ENCODE measurements at places on chromosomes 16 and 17.

- DNase-seq = no peak
Measured at GRCh38 chr16:85943711-85944110, 44.7 kb downstream of the IRF8 start.

DNA sequence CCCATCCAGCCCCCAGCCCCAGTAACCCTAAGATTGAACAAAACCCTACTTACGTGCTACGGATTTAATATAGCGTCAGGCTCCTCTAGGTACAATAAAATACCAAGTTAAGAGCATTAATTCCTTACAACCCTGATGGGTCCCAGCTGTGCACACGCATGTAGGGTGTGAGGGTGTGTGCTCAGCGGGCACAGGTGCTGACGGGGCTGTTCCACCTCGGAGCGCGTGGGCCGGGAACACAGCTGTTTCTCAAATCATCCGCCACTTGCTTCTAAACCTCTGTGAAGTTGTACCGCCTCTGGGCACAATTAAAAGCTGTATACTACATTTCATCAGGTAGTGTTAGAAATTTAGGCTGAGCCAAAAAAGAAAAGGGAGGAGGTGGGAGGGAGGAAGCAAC is 478.6 kb downstream of the MAF start:
- DNase-seq = no peak

DNA sequence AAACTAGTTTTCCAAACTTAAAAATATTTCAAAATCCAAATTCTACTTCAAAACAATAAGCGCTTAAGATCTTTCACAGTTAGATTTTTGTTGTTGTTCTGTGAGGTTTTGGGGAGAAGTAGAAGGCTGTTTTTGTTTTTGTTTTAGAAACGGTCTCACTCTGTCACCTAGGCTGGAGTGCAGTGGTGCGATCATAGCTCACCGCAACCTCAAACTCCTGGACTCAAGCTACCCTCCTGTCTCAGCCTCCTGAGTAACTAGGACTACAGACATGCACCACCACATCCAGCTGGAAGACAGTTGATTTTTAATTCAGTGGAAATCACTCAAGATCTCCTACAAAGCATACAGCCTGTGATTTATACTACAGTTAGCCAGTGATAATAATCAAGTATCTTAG is 2.7 kb downstream of the SHCBP1 start:
- no peak for DNase-seq

DNA sequence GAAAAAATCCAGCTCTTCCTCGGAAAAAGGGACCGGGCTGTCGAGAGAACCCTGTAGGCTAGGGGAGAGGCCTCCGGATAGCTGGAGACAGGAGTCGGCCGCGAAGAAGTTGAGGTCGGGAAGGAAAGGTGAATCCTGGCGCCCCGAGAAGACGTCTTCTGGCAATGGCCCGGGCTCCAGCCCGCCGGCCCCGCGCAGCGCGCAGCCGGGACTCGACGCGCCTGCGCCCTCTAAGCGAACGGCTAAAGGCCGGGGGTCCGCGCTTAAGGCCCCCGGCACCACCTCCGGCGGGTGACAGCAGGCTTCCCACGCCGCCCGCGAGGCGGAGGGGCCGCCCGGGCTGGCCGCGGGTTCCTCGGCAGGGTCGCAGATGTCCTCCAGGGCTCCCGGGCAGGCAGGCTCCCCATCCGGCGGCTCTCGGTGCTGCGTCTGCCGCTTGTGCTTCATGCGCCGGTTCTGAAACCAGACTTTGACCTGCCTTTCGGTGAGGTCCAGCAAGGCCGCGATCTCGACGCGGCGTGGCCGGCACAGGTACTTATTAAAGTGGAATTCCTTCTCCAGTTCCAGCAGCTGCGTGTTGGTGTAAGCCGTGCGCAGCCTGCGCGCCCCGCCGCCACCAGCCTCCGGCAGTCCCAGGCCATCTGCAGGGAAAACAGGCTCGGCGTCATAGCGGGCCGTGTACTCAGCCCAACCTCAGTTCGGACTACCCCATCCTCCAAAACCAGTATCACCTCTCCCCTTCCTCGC is 1.6 kb downstream of the HOXB2 start:
- no peak for DNase-seq

- DNase-seq = no peak
Measured at GRCh38 chr17:297758-298157, 54.8 kb downstream of the RPH3AL start.

- no peak for DNase-seq
Measured at GRCh38 chr17:64728041-64728695, 66.1 kb upstream of the SMURF2 start.

DNA sequence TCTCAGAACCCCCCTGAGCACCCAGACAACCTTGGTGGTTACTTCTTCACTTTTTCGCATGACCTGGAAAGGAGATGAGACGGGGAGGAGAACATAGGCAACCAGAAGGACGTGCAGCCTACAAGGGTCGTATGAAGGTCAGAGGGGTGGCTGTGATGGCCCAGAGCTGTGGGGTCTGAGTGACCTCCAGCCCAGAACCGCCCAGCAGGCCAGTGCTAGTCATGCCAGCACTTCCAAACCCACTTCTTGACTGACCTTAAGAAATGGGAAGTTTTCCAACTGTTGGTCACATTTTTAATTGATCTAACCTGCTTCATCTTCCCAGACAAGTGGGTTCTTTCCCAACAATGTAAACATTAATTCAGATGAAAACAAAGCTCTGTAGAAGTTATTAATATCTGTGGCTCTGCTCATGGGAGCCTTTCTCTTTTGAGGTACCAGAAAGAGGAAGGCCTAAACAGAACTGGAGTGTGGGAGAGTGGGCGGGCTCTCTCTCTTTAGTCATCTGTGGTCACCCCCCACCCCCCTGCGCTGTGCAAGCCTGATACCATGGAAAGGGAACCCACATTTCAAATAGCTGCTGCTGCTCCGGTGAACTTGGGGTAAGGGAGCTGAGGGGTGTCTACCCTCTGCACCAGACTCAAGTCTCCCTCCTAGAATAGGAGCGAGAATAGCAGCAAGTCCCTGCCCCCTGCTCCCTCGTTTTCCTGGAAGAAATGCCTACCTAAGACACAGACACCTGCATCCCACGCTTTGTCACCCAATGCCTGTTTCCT is 101.6 kb downstream of the RAB11FIP4 start:
- no peak for DNase-seq

DNA sequence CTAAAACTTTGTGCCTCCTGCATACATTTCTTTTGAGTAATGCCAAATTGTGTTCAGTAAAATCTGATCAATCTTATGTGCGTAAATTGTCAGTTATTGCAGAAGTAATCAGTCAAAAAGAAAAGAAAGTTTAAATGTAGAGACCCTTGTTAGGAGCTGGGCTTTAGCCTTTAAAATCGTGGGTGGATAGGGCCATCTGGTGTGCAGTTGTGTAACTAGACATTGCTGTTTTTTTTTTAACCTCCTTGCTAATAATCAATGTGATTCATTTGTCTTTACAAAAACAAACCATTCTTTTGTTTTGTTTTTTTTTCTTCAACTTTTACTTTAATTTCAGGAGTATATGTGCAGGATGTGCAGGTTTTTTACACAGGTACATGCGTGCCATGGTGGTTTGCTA is 5.3 kb upstream of the WWOX start:
- no peak for DNase-seq

DNA sequence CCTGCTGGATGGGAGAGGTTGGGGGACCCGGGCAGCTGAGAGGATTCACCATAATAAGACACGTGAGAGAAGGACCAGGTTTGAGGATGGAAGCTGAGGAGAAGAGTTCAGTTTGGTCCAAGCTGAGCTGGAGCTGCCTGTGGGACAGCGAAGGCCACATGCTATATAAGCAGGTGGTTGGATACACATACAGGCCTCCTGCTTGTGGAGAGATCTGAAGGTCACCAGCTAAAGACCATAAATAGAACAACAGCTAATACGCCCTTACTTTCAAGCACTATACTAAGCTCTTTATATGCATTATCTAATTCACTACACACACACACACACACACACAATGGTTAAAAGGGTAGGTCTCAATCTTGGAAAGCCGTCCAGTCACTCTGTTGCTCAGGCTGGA is 32.1 kb downstream of the DUSP14 start:
- DNase-seq = no peak

- no peak for DNase-seq
Measured at GRCh38 chr16:7805686-7806396, 473.2 kb downstream of the RBFOX1 start.

GRCh38 chr17:28544402-28545140 is 7.9 kb downstream of the UNC119 start:
- no peak for DNase-seq

- DNase-seq = peak; percentile 32
Measured at GRCh38 chr17:46770818-46771560, 47.5 kb downstream of the WNT3 start.

DNA sequence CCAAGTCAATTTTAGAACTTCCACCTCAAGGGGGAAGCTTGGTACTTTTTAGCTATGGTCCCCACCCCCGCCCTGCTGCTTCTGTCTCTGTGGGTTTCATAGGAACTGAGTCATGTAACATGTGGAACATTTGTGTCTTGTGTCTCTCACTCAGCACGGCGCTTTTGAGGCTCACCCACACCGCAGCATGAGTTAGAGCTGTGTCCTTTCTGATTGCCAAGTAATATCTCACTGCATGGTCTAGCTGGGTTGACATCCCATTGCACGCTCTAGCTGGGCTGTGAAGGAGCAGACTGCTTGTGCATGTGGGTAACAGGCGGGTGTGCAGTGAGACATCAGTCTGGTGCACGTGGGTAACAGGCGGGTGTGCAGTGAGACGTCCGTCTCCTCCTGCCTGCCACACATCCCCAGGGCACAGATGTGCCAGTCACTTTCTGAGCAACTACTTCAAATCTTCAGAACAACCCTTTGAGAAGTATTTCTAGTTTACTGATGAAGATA is 26.4 kb upstream of the SLC7A5 start:
- DNase-seq = no peak

DNA sequence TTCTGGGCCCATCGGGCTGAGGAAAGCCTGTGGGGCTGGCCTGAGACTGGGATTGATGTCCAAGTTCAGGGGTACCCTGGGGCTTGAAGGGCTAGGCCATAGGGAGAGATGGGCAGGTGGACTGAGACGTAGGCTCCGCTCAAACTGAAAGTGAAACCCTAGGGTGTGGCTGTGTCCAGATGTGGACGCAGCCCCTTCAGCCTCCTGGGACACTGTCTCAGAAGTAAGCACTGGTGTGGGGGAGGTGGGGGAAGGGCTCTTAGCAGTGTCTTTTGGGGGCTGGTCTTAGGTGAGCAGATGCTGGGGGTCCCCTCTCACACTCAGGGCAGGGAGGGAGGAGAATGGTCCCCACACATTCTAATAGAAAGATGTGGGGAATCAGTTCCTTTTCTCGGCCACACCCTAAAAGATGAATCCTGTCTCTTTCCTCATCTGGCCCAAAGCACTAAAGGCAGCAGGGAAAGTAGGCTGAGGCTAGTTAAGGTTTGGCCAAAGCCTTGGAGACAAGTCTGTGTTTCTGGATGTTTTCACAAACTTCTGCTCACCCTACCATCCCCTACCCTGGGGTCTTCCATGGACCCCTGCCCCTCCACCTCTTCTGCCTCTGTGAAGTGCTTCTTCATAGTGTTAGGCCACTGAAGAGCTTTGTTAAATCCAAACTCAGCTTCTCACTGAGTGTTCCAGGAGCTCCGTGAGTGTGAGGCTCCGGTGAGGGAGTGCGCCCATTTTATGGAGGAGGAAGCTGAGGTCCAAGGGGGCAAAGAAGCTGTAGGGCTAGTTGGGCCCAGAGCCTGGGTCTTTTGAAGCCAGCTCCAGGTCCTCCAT is 5.6 kb downstream of the FMNL1 start:
- DNase-seq = no peak

DNA sequence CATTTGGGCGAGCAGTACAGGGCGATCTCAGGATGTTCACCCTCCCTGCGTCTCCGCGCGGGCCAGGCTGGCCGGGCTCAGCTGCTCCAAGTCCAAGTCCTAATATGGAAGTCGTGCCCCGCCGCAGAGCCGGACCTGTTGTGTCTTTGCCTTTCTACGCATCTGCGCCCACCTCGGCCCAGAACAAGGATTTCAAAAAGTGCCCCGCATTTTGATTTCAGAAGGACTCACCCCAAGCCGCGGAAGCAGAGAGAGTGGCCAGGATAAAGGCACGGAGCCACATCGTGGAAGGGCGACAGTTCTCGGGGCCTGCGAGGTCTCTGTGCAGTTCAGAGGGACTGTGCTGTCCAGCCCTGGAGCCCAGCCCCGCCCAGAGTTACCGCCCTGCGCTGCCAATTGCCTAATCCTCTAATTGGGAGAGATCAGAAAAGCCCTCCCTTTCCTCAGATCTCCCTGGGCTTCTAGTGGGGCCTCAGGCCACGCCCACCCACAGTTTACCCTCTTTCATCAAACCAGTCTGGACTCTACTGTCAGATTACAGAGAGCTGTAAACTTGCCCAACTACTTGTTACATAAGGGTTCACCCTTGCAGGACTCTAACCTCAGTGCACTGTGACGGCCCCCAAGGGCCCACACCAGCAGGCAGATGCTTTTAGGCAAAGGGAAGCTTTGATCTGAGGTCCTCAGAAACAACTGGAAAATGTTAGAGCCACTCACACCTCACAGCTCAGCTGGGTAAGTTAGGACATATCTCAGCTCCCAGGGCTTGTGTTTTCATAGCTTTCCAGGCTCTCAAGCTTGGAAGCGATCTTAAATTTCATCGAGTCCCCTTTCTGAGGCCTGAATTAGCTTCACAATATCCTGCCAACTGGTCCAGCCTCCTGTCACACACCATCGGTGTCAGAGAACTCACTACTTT is at the start of gene CES1:
CES1 (minus strand) TSS at position 324 of the 919 bp plus-strand sequence; CDS start at position 283, 41 bp downstream.
- peak; percentile 93 for DNase-seq

- peak; percentile 39 for DNase-seq
Measured at GRCh38 chr17:44279666-44280391, 11.9 kb upstream of the SLC4A1 start.

- DNase-seq = no peak
Measured at GRCh38 chr17:39231591-39232551, 6.1 kb upstream of the STAC2 start.

GRCh38 chr16:600781-601180 is 10.9 kb downstream of the RAB40C start:
- DNase-seq = no peak

DNA sequence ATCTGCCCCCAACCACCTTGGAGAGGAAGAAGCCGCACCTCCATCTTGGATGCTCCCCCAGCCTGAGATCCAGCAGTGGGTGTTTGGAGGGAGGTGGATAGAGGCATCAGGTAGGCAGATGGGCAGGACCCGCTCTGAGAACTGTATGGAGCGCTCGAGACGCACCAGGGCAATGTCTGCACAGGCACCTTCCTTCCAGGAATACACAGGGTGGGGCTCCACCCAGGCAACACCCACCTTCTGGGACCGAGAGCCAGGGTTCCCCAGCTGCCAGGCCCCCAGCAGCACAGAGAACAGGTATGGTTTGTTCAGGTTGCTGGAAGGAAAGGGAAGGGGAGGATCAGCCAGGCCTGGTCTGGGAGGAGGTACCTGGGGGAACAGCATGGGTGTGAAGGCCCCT is 2.4 kb downstream of the PRSS22 start:
- no peak for DNase-seq

DNA sequence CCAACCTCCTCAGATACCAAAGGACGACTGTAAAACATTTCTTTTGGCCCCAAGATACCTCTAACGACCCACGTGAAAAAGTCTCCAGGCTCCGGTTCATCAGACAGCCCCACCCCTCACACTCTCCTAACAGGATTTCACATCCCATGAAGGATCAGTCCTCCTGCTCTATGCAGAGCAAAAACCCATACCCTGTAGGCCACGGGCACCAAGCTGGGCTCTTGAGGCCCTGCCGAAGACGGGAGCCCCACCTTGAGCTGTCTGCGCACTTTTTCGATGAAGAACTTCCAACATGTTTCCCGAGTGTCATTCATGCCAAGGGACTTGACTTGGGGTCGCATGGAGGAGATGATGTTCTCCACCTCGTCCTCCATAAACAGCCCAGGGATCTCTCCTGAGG is 89.9 kb downstream of the PGS1 start:
- no peak for DNase-seq

GRCh38 chr17:9974448-9975381 is 69.6 kb upstream of the RCVRN start:
- peak; percentile 29 for DNase-seq

GRCh38 chr17:16243385-16243784 is 26.4 kb downstream of the PIGL start:
- no peak for DNase-seq
